Renal cortical epithelial cell (primary cell): ENCODE measurements at places on chromosomes 7 and 10. TPM values are rescaled to one million over a fixed set of nuclear protein-coding genes. Genes with fewer than 3 reads are reported as not detected.

TRIM73 gene
- total RNA-seq, result 0.35 and 1.2 TPM in 2 replicates

SIRT1 gene
- 11.6 and 23.9 TPM in 2 replicates for total RNA-seq

- no peak for DNase-seq
These were observed 2.3 kb downstream of the HTRA1 start for GRCh38 chr10:122463466-122464249.

BHLHA15 gene
- total RNA-seq, result 0.94 and 1.0 TPM in 2 replicates

DNA sequence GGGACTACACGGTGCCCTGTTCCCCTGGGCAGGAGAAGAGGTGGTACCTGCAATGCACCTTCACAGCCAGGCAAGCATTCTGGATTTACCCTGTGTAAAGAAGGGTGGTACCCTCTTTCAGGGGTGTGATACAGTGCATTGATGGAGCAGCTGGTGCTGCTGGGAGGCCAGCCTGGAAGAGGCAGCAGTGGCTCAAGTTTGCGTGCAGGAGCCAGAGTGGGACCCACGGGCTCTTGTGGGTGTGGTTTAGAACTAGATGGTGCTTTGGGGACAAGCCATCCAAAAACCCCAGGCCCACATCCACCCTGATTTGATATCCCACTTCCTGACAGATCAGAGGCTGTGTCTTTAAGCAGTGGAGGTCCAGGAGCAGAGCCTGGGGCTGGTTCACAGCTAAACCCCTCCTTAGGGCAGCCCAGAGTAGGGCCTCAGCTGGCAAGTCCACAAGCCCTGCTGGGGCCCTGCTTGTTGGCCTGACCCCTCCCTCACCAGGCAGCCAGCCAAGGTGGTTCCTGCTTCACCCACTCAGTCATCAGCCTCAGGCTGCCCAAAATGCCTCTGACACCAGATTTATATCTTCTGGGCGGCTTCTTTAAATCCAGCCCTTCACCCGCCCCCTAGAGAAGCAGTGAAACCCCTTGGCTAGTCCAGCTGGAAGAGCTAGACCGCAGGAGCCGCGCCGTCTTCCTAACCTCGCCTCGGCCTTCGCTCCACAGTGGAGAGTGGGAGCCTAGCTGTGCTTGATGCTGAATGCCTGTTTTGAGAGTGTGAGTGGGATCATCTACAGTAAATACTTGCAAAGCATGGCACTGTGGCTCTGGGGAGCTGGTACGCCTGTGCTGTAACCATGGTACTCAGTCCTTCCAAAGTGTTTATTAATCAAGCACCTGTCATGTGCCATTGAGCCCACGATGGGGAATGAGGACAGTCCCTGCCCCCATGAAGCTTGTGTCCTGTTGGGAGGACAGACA, 1.4 kb upstream of the ASIC3 start:
- DNase-seq, result peak; percentile 21

SCART1 gene
- total RNA-seq, result 0.35 and 1.4 TPM in 2 replicates

- peak; percentile 61 for DNase-seq
These were observed 222.2 kb upstream of the SH2B2 start for GRCh38 chr7:102064361-102065025.

DNA sequence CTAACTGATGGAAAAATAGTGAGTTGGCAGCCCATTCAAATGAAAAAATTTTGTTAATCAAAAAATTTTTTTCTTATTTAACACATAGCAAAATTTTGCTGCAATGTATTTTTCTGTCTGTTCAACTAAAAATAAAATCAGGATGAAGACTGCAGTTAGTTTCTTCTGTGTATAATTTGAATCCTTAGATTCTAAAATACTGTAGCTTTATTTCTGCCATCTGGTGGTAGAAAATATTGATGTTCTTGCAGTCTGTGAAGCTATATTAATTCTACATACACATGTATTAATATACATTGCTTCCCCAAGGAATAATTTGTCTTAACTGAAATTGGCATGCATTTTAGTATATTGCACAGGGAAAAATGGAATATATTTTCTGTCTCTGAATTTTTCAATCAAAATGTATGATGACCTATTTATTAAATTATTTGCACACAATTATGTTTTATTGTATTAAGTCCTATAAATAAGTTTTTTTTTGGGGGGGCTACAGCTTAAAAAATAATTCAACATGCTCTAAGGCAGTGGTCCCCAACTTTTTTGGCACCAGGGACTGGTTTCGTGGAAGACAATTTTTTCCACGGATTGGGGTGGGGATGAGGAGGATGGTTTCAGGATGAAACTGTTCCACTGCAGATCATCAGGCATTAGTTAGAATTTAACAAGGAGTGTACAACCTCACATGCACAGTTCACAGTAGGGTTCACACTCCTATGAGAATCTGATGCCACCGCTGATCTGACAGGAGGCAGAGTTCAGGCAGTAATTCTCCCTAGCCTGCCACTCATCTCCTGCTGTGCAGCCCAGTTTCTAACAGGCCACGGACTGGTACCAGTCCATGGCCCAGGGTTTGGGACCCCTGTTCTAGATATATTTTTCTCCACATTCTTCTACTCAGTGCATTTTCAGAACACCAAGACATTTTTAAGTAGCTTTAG, 119.4 kb downstream of the GNAT3 start:
- DNase-seq, result peak; percentile 62

- DNase-seq, result peak; percentile 73
These were observed 9.9 kb downstream of the SLC25A13 start for GRCh38 chr7:96311967-96312366.

DNAH11 gene
- 0.05 and 0.17 TPM in 2 replicates for total RNA-seq
